Activated CD8-positive, alpha-beta memory T cell treated with anti-CD3 and anti-CD28 coated beads, Interleukin-2, amount 10 ng/mL, durations not matched to agents 7 days and 5 days (primary cell): ENCODE measurements at places on chromosomes 11 and 22.

- DNase-seq: no peak
These were observed 89.8 kb downstream of the ALX4 start for GRCh38 chr11:44219830-44220796.

DNA sequence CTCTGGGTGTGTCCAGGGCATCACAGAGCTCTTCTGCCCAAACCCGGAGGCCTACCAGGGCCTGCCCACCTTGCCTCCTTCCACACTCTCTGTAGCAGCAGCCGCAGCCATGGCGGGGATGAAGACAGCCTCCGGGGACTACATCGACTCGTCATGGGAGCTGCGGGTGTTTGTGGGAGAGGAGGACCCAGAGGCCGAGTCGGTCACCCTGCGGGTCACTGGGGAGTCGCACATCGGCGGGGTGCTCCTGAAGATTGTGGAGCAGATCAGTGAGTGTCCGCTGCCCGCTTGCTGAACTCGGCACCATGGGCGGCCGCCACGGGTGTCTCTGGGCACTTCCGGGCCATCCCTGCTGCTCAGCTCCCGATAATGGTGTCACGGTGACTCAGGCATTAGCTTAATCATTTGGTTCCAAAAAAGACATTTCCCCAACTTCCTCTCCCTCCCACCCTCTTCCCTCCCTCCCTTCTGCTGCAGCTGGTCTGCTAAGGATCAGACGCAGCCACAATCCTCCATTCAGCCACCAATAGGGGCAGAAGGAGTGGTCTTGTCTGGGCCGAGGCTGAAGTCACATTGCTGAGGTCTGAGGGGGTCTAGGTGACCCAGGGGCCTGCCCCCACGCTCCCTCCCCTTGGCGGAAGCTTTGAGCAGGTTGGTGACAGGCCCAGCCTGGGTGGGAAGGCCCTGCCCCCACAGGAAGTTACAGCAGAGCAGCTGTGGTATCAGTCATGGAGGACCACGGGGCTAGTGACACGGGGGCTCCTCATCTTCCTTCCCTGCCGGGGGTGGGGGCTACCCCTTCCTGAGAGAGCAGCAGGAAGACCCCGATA is 950 bp downstream of the FERMT3 start:
- DNase-seq: peak; percentile 95

DNA sequence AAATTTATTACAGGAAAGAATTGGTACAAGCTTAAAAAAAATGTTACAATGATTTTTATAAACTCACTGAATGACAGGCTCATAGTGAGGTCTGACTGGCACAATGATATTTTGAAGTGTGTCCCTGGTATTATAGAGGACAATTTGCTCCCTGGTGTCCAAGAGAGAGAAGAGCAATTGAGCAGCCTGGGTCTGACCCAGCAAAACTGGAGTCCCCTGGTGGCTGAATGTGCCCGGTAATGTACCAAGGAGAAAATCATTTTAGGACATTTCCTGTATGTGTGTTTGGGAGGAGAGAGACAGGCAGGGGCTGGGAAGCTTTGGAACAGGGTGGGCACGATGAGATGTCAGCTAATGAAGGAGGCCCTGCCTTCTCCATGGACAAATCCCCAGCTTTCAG is 125.3 kb downstream of the APOL5 start:
- no peak for DNase-seq

DNA sequence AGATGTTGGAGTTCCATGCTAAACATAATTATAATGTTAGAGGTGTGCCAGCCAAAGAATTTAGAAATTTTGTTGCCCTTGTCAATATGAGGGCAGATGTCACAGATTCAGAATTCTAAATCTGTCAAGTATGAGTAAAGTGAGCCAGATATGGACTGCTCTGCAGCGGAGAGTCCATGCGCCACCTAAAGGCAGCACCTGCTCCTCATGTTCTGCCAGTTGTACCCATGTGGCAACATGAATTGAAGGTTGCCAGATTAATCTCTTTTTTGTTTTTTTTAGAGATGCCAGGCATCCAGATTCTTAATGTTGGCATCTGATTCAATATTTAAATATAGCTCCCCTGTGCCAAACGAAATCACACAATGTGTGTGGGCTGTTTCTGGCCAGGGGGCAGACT is 678.6 kb upstream of the ANO5 start:
- no peak for DNase-seq

DNA sequence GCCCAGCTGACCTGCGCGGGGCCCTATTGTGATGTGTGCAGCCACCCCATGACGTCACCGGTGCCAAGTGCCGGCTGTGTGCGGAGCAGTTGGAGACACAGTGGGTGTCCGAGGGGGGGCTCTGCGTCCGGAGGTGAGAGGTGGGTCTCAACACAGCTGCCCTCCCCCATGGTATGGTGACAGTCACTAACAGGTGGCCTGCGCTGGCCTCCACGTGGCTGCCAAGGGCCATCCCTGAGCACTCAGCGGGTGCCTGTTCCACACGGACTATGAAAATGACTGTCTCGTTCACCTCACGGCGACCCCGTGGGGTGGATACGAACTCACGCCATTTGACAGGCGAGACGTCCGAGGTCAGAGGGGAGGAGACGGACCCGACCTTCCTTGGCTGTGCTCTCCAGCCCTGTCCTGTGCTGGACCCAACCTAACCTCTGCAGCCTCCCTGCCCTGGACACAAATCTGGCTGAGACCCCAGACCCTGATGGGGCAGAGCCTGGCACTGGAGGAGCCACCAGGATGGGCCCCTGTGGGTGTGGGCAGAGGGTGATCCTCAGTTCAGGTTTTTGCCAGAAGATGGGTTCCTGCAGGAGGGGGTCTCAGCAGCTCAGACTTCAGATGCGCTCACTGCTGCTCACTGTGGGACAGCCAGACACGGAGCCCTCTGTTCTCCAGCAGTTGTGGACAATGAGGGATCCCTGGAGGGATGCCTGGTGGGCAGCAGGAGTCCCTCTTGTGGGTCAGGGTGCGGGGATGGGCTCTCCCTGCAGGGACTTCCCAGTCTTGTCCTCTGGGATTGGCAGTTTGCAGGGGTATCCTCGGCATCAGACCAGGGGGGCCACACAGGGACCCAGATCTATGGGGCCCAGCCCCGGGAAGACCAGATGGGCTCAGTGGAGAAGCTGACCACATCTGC is 6.3 kb downstream of the HRAS start:
- no peak for DNase-seq

DNA sequence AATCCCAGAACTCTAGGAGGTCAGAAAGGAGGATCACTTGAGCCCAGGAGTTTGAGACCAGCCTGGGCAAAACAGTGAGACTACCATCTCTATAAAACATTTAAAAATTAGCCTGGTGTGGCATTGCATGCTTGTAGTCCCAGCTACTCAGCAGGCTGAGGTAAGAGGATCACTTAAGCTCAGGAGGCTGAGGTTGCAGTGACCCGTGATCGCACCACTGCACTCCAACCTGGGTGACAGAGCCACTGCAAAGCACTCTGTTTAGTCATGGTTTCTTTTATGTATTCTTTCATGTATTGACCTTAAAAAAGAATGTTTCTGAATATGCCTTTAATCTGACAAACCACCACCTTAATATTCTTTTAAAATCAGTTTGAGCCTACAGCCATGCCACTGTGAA is 52.2 kb downstream of the BIRC2 start:
- DNase-seq: no peak

DNA sequence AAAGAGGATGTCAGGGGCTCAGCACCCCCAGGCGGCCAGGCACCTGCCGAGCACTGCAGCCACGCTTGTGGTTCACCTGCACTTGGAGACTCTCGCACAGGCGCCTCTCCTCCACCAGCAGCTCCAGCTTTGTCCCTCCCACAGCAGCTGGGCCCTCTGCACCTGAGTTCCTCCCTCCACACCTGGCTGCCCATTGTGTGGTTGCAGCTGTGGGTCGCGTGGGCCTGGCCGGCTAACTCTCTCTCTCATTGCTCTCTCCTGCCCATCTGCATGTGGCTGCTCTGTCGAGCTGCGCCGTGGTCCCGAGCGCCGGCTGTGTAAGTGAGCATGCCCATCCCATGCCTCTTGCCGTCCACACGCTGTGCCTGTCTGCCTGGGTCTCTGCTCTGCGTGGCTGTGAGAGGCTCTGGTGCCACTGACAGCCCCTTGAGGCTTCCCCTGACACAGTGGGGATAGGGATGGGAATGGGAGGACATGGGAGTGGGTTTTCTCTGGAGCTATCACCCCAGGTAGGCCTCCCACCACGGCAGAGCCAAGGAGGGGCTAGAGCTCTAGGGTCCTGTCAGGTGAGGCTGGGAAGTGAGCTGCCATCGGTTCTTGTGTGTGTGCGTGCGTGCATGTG is 8.5 kb upstream of the ACR start:
- no peak for DNase-seq

DNA sequence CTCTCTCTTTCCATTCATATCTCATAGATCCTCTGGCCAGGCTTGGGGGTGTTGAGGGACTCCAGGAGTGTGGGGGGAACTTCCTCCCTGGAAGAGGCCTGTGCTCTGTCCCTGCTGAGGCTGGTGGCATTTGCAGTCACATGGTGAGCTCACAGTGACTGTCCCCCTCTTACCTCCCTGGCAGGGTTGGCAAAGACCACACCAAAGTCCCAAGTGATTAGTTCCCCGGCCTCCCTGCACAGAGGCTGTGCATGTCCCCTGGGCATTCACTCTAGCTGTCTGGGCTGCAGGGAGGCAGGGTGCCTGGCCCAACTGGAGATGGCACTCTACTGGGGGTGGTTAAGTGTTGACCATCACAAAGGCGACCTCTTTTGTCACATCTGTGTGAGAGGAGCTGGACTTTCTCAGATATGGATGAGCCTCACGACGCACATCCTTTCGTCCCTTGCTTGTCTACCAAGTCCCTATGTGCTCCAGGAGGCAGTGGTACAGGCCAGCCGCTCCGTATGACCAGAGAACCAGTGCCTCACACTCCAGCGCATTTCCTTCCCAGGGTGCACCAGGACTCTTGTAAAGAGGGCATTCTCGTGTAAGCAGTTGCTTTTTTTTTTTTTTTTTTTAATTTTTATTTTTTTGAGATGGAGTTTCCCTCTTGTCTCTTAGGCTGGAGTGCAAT is 8.8 kb downstream of the TANGO2 start:
- DNase-seq: no peak

- no peak for DNase-seq
These were observed 19.8 kb upstream of the FJX1 start for GRCh38 chr11:35598254-35599125.
